ENCODE measurements at places on chromosomes 4 and X.

- no peak for DNase-seq
Measured at GRCh38 chr4:145170223-145170622, 10.2 kb downstream of the OTUD4 start.

DNA sequence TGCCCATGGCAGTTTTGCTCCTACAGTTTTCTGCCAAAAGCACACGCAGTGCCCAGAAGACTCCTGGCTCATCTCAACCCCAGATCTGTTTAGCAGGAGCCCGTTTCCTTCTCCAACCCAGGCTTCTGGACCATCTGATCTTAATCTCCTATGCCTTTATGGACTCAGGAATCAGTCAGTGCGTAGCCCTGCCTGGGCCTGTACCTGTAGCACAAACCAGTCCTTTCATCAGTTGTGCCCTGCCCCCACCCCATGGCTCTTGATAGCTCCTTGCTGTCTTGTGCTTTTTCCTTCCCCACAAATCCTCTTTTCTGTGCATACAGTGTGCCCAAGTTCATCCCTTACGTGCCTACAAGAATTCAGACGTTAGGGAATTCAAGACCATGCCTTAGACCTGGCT, 1.5 kb downstream of the ZNF718 start:
- DNase-seq = no peak

GRCh38 chr4:41796545-41797210, 48.2 kb upstream of the PHOX2B start:
- DNase-seq = no peak

- DNase-seq = no peak
Measured at GRCh38 chr4:152050106-152050505, 289.3 kb upstream of the GATB start.

DNA sequence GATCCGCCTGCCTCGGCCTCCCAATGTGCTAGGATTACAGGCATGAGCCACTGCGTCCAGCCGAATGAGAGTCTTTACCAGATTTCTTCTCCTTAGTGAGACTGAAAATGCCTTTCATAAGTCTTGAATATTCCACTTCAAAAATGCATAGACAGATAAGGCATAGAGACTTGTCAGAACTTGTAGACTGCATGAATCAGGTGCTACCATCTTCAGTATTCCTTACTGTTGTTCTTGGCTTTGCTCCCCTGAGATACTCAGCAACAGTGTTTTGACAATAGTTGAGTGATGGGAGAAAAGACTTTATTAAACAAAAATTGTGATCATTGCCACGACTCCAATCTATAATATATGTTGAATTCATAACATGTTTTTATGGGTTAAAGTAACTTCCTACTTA, 11.0 kb downstream of the TKTL2 start:
- no peak for DNase-seq

- DNase-seq = no peak
Measured at GRCh38 chrX:119475389-119476101, 7.3 kb downstream of the SLC25A5 start.
